CD4-positive, CD25-positive, alpha-beta regulatory T cell (primary cell): ENCODE measurements at places on chromosomes 6 and 20. TPM values are rescaled to one million over a fixed set of nuclear protein-coding genes. Genes with fewer than 3 reads are reported as not detected.

DNA sequence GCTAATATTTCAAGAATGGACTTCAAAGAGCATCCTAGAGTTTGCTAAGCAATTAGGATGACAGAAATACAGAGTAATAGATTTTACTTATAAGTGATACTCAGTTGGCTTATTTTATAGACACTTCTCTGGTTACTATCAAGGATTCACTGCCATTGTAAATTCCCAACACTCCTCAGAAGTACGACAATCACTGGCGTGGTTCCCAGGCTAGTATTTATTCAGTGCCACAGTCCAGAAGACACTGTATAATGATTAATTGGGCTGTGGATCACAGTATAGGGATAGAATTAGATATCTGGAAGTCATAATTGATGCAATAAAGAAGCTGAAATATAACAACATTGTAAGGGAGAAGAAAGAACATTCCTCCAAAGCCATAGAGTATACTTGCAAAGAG lies 15.7 kb downstream of the MANEA start:
- H3K27me3 ChIP-seq: no peaks in the 10 kb centered on the region
- no peak overlapping the region for H3K4me3 ChIP-seq
- no peak for DNase-seq
- no peak overlapping the region for H3K27ac ChIP-seq
- no peaks in the 10 kb centered on the region for H3K36me3 ChIP-seq
- H3K4me1 ChIP-seq: peaks cover 8% of the 10 kb centered on the region

DNA sequence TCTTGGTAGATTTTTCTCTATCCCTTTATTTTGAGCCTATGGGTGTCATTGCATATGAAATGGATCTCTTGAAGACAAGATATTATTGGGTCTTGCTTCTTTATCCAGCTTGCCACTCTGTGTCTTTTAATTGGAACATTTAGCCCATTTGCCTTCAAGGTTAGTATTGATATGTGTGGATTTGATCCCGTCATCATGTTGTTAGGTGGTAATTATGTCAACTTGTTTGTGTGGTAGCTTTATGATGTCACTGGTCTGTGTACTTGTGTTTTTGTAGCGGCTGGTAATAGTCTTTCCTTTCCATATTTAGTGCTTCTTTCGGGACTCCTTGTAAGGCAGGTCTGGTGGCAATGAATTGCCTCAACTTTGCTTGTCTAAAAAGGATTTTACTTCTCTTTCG lies 61.9 kb downstream of the UNC5CL start:
- H3K4me3 ChIP-seq: no peak overlapping the region
- no peak for DNase-seq
- no peaks in the 10 kb centered on the region for H3K36me3 ChIP-seq

GRCh38 chr20:17227219-17227575 lies 357 bp downstream of the PCSK2 start:
- no peak overlapping the region for H3K4me3 ChIP-seq
- no peaks in the 10 kb centered on the region for H3K36me3 ChIP-seq
- H3K27ac ChIP-seq: no peak overlapping the region
- H3K4me1 ChIP-seq: no peaks in the 10 kb centered on the region

DNA sequence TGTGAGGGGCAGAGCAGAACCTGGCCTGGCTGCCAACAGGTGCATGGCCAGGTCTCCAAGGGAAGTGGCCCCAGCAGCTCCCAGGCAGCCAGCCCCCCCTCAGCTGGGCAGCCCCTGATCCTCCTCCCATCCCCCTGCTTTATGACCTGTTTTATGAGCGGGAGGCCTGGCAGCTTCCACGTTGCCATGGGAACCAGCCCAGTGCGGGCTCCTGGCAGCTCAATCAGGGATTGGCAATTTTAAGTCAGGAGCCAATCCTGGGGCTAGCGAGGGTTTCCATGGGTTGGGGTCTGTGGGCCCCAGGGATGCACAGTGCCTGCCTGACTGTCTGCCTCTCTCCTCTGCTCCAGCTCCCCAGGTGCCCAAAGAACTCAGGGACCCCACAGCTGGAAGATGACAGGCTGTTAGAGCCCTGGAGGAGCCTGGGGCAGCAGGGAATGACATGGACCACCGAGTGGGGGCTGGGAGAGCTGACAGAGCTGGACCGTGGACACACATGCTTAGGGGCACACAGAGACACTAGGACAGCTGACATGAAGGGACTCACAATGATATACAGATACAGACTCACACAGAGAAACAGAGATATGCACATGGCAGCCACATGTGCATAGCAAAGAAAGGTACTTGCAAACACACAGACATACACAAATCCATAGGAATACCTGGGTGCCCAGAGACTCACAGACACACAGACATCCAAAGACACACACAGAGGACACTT lies 56.5 kb upstream of the SIRPA start:
- H3K4me1 ChIP-seq: no peaks in the 10 kb centered on the region
- H3K36me3 ChIP-seq: no peaks in the 10 kb centered on the region
- H3K27me3 ChIP-seq: no peaks in the 10 kb centered on the region
- DNase-seq: no peak
- no peak overlapping the region for H3K27ac ChIP-seq

DNA sequence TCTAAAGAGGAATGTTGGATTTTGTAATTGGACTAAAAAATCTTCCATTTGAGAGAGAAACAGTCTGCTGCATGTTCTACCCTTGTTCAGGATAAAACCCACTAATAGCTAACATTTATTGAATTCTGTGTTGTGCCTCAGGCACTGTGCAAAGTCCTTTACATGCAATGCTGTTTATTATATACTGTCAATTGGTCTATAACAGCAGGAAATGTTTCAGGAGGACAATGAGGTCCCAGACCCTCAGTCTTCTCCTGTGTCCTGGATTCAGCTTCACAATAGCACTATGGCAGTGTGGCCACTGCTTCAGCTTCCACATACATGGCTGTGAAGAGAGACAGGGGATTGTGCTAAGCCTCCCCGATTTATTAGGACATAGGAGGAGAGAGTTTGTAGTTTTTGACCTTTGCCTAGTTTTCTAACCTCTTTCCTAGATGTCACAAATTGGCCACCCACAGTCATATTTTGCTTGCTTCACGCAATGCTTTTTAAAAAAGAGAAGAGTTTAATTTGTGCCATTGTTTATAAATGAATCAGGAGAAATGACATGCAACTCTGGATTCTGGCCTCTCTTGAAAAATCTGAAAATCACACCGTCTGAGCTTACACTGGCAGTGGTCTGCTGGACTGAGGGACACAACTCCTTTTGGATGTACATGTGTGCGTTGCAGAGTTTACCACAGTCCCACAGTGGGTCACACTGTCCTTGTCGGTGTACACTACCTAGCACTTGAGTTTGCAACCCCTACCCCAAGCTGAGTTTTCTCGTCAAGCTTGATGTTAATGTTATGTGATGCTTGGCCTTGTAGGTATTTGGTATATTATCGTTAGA lies 11.3 kb downstream of the PTPN1 start:
- H3K27me3 ChIP-seq: no peaks in the 10 kb centered on the region
- H3K27ac ChIP-seq: peak overlapping the region; percentile 77
- peak overlapping the region; percentile 89 for H3K4me3 ChIP-seq
- H3K36me3 ChIP-seq: peaks cover 4% of the 10 kb centered on the region
- peaks cover 91% of the 10 kb centered on the region for H3K4me1 ChIP-seq

DNA sequence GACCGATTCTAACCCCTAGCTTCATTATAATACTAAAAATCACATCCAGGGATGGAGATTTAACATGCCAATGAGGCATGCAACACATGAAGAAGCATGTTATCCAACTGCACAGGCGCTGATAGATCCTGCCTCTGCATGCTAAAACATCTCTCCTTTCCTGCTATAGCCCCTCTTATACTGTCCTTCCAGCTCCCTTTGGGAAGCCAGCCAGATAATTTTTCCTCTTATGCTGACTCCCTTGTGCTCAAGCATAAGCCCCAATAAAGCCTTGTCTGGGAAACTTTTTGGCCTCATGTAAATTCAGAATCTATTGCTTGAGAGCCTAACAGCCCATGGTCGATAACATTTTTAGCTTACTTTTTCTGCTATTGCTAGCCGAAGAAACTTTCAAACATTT lies 404.3 kb downstream of the EPM2A start:
- no peak overlapping the region for H3K4me3 ChIP-seq
- H3K27ac ChIP-seq: no peak overlapping the region
- no peaks in the 10 kb centered on the region for H3K27me3 ChIP-seq
- H3K4me1 ChIP-seq: no peaks in the 10 kb centered on the region

DNA sequence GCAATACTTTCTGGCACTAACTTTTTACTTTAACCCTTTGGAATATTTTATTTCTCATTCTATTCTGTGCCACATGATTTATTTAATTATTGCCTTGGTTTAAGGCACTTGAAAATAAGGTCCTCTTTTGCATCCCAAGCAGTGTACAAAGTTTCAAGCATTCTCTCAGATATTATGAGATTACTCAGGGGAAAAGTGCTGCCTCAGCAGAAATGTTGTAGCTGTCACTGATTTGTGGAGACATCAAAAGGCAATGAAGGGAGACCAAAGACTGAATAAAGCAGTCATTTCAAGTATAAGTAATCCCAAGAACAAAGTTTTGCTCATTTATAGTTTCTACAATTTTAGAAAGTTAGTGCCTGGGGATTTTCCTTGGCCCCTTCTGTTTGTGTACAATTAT lies 253.0 kb downstream of the RNF144B start:
- no peaks in the 10 kb centered on the region for H3K36me3 ChIP-seq
- no peak overlapping the region for H3K27ac ChIP-seq
- no peak overlapping the region for H3K4me3 ChIP-seq
- no peak for DNase-seq

GRCh38 chr20:51487076-51487475 lies 55.4 kb downstream of the NFATC2 start:
- peaks cover 45% of the 10 kb centered on the region for H3K36me3 ChIP-seq
- no peak overlapping the region for H3K4me3 ChIP-seq
- no peak for DNase-seq
- H3K27me3 ChIP-seq: no peaks in the 10 kb centered on the region

SYNCRIP gene
- 82.3 TPM for total RNA-seq

SPACA1 gene
- not detected for total RNA-seq
